Gastroesophageal sphincter (tissue), 4 donors: ENCODE measurements at places on chromosomes 12 and 14. TPM values are rescaled to one million over a fixed set of nuclear protein-coding genes. Genes with fewer than 3 reads are reported as not detected.

GRCh38 chr12:78878459-78878858 lies 13.9 kb downstream of the SYT1 start:
- no peak for ATAC-seq

GRCh38 chr12:3225154-3225795 lies 148.1 kb downstream of the TSPAN9 start:
- no peak for ATAC-seq

GRCh38 chr14:27387463-27387862 lies 789.6 kb upstream of the NOVA1 start:
- no peak for ATAC-seq

Gene SLC10A1
- total RNA-seq = not detected

Gene PPP4R3A
- 108 TPM for total RNA-seq

Gene ZNF605
- total RNA-seq = 2.9 TPM

Gene TSPAN19
- not detected for total RNA-seq

Gene AKAP5
- total RNA-seq = 2.2 TPM
